Dermis microvascular lymphatic vessel endothelial cell (primary cell): ENCODE measurements at places on chromosomes 1 and 21. TPM values are rescaled to one million over a fixed set of nuclear protein-coding genes. Genes with fewer than 3 reads are reported as not detected.
A peak's percentile ranks its signal among the peaks of the same experiment; 100 is the strongest.

GRCh38 chr21:36799869-36800268 lies 101.0 kb downstream of the SIM2 start:
- peak; percentile 84 for DNase-seq

DNA sequence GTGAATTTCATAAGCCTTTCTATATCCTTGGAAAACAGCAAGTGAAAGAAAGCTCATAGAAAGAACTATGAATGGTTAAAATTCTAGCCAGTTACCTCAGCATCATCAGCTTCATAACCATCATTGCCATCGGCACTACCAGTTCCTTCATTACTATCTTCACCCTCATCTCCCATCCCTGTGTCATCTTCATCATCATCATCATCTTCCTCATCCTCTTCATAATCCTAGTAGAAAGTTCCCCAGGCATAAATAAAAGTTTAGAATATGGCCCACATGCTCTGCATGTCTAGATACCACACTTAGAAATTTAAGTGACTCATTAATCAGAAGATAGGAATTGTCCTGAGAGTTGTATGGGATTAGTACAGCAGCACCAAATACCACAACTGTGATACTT lies 49.0 kb downstream of the TPR start:
- no peak for DNase-seq

DNA sequence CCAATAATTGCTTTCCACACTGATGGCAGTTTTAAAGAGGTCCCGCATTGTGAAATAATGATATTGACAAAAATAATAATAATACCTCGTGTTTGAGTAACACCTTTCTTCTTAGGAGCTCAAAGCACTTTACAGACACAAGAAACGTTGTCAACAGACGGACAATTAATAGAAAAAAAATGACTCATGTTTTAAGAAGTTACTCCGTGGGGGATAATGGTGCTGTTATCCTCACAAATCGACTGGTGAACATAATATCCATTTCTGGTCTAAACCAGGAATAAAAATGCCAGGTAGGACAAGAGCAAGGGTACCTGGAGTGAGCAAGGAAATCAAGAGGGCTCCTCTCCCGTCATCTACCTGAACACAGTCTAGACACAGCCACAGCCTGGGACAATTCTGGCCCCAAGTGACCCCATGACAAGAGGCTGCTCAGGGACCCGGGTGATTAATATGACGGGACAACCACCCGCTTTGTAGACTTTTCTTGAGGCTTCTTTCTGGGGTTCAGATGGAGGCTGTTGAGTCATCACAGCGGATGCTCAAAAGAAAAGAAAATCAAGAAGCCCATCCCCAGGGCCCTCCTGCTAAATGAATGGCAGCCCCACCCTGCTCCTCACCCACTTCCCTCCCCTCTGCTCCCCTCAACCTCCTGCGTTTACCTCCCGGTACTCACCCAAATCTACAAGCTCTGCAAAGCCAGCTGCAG lies 146.2 kb upstream of the IRF2BP2 start:
- no peak for DNase-seq

AMPD1 gene
- total RNA-seq: not detected in 2 replicates

DNA sequence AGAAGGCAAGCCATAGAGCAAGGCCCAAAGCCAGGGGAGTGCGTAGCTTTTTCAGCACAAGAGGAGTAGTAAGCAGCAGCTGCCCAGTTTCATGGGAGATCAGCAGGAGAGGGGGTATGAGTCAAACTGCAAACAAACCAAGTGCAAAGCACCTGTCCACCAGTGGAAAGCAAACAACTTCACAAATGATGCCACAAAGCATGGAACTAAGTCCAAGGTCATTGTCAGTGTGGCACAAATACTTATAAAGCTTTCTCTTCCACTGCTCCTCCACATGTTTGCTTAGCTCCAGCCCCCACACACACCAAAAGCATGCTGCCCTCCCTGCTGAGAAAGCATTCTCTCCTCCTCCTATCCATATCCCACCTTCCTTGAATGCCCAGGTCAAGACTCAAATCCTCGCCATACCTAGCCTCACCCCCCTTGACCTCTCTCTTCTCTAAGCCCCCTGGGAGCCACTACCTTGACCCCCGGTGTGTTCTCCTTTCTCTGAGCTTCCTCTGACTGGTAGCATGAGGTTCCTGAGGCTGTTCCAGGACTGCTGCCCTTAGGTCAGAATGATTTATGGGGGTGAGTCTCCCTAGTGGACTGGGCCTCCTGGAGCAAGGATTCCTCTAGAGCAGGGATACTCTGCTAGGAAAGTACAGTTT lies 70.4 kb downstream of the DMAP1 start:
- no peak for DNase-seq

GRCh38 chr1:206554701-206555472 lies 47.6 kb downstream of the RASSF5 start:
- DNase-seq: no peak

- peak; percentile 55 for DNase-seq
These were observed 51.2 kb downstream of the RNF2 start for GRCh38 chr1:185096531-185096930.

DNA sequence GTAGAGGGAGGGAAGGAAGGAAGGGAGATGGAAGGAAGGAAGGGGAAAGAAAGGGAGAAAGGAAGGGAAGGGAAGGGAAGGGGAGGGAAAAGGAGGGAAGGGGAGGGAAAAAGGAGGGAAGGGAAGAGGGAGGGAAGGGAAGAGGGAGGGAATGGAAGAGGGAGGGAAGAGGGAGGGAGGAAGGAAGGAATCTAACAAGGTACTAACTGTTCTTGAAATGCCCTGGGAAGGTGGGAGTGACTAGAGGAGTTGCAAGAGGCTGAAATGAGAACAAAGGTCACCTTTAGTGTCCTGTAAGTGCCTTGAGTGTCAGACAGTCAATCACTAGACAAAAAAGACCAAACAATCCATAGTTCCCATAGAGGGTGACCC lies 2.3 kb upstream of the ATP2B4 start:
- no peak for DNase-seq

DNA sequence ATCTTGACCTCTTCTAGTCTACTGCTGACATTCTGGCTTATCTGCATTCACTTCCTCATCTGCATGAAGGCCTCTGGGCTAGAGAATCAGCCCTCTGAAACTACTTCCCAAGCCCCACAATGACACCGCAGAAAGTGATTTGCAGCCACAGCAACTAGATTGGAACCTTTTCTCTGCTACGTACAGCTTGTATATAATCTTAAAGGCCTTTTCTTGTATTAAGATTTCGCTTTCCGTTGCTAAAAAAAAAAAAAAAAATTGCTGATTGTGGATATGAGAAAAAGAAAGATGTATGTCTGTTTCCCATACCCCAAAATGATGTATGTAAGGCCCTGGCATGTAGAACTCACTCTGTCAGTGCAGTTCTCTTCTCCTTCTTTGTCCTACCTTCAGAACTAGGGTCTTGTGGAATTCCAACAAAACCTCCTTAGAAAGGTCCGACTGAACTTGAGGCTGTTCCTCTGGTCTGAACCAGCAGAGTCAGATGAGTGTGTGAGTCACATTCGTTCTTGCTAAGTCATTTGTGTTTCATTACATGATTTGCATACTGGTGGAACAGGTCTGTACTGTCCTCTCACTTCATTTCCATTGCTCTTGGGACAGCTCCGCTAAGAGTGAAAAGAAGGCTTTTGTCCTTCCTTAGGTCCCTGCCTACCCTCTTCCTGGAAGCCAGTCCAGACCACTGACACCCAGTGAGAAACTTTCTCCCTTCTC lies 62.7 kb downstream of the PLPP3 start:
- no peak for DNase-seq

DNA sequence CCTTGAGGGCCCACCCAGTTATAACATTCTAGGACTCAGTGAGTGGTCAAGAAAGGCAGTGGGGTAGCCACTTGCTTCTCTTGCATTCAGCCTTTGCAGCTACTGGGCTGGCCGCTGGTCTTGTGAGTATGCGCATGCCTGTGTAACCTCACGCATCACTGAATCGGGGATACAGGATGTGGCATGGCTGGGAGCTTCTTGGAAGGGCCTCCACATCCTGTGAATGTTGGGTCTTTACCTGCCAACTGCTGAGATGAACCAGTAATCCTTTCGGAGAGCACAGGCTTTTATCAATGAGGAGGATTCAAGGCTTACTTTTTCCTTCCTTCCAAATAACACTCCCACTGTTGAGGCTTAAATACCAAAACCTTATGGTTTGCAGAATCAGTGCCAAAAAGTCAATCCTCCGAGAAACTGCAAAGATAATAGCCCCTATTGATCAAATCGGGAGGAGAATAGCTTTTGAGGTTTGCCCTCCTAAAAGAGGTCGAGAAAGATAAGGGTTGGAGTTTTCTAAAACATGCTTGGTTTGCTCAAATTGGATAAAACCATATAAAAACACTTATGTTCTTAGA lies 198.9 kb upstream of the UBE2U start:
- no peak for DNase-seq

DNA sequence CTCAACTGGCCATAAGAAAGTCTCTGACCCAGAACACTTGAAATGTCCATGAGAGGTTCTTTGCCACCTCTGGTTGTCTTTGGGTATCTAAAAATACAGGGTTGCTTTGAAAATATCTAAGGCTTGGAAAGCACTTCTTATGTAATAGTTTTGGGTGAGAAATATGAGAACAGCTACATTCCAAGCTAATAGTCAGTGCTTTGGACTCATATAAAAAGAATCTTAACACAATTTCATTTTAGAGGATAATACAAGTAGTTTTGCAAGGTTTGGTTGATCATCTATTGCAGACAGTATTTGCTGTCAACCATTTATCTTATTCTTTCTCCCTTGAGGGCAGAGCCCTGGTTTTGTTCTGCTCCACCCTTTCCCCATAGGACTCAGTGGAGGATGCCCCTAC lies 207.5 kb downstream of the KCNK2 start:
- no peak for DNase-seq

DNA sequence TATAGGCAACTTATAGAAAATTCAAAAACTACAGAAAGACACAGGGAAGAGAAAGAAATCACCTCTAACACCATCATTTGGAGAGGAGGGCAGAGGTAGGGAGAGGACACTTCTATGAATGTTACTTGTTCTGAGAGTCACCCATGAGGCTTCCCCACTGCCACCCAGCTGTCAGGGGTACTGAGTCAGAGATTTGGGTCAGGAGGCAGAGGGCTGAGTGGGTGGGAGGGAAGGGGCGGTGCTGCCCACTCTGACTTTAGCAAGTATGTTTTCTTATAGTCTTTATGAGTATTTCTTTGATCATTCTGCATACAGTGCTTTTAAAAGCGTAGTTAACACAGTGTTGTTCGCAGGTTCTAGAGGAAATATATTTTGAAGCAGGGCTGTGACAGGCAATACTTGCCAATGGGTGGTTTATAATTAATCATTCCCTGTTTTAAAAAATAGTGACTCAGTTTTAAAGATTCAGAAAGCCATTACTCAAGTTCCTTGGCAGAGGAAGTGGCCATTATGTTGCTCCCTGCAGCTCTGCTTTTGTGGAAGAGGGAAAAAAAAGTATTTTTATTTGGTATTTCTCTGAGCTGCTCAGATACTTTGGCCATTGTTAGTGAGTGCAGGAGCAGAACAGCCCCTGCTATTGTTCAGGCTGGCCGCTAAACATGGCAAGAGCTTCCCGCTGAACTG lies 18.3 kb downstream of the IL6R start:
- DNase-seq: peak; percentile 83

DNA sequence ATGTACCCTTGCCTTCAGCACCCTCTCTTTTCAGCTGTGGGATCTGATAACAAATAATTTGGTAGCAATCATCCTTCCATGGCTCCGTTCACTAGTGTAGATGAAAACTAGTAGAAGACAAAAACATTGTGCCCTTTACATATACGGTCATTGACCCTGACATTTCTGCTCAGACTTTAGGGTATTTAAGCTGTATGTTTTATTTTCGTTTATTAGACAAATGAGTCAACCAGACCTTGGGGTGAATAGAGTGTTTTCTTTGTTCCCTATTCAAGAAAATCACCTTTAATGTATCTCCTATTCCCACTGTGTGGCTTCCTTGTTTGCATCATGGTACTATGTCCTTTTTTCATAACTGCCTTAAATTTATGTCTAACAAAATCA lies 187.3 kb downstream of the VAV3 start:
- no peak for DNase-seq

- peak; percentile 95 for DNase-seq
These were observed at the start of gene PPM1J for GRCh38 chr1:112715264-112716053. TSS of gene PPM1J (minus strand) at chr1:112715332. CDS start at chr1:112715301, 31 bp downstream.

DNA sequence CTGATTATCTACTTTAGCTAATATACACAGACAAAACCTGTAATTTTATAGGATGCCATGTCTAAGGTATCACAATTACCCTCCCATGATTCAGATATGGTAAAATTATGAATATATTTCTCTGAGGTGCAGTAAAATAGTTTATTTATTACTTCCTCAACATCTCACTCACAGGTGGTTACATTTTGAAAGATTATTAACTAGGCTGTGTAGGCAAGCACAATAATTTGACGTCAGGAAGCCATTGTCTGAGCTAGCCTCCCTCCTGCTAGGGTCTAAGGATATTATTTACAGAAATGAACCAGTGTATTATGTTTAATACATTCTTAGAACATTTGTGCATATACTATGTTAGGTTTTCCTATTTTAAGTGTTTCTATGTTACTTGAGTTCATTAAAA lies 69.9 kb upstream of the ADGRL2 start:
- no peak for DNase-seq

DNA sequence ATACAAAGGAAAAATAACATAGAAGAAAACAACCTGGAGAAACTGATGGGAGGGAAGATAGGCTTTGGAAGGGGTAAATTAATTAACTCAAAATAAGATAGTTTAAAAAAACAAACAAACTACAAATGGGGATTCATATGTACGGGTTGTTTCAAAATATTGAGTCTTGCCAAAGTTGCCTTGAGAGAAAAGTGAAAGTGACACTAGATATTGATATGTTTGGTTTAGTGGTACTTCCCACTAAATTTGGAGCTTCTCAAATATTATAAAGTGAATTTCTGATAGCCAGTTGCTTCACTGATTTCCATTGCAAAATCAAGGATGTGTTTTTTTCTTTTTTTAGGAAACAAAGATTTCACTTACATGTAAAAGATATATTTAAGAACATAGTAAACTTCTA lies 149.5 kb upstream of the RUNX1 start:
- no peak for DNase-seq

BCL2L15 gene
- 0.13 TPM in 2 replicates for total RNA-seq

DNA sequence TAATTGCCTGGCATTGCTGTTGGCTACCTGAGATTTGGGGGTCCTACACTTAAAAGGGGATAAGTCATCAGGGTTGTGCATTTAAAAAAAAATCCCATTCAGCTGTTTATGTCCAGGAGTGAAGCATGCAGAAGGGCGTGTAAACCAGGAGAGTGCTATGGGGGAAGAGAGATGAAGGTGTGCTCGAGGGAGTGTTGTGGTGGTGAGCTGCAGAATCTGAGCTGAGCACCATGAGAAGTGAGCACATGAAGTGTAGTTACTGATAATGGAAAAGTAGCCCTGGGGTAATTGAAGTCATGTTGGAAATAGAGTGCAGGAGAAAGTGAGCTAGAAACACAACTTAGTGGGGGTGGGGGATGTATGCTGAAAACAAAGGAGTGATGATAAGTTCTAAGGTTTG lies 705 bp downstream of the FCRL1 start:
- no peak for DNase-seq
